ENCODE measurements at places on chromosomes 6 and 20.

DNA sequence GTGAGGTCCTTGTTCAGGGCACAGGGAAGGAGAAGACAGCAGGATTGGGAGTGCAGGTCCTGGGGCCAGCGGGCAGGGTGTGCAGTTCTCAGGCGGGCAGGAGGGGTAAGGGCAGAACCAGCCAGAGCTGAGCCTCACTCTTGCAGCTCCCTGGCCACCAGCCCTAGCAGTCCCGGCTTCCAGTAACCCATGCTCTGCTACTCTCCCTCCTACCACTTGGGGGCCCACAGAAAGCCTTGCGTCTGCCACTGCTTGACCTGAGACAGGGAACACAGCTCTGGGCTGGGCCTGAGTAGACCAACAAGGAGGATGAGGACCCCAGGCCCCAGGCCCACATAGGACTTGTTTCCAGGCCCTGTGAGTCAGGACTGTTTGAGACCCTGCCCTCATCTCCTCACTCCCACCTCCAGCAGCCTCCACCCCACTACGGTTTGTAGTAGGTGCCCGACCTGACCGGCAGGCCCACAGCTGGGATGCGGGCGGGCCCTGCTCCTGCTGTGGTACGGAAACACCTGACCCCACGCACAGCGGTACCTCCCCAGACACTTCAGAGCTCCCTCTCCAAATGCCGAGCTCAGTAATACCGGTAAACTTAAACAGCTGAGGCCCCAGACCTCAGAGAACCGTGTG is 39.2 kb downstream of the KCNK5 start:
- no peak for DNase-seq

DNA sequence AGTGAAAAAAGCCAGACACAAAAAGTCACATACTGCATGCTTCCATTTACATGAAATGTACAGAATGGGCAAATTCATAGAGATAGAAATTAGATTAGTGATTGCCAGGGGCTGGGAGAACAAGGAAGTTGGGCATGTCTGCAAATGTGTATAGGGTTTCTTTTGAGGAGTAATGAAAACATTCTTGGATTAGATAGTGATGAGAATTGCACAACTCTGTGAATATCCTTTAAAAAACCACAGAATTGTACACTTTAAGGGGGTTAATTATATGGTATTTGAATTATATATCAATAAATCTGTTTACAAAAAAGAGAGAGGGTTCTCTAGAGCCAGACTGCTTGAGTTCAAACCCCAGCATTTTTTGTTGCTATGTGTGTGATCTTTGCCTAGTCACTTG is 188.1 kb downstream of the CDC5L start:
- no peak for DNase-seq

GRCh38 chr6:156931283-156931682 is 154.1 kb downstream of the ARID1B start:
- no peak for DNase-seq

DNA sequence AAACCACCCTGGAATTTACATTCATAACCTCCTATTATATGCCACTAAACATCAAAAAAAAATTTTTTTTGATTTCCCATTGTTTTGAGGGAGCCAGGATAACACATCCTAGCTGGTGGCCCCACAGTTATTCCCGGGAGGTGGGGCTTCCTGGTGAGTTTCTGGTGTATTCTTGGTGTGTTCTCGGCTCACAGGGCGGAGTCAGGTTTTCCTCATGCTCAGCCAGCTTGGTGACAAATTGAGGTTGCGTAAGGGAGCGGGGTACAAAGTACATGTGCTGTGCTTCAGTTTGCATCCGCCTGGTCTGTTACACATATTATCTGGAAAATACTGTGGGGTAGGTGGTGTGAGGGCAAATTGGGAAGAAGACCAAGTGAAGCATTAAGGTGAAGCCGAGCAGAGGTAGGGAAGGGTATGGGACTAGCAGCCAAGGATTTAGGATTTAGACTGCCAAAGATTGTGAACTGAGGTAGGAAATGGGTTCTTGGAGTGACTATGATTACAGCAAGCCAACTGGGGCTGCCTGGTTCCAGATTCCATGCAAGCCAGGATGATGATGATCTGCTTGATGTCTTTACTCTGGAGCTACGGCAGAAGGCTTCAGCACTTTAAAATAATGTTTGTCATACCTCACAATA is 46.2 kb upstream of the EEF1A1 start:
- DNase-seq = no peak

DNA sequence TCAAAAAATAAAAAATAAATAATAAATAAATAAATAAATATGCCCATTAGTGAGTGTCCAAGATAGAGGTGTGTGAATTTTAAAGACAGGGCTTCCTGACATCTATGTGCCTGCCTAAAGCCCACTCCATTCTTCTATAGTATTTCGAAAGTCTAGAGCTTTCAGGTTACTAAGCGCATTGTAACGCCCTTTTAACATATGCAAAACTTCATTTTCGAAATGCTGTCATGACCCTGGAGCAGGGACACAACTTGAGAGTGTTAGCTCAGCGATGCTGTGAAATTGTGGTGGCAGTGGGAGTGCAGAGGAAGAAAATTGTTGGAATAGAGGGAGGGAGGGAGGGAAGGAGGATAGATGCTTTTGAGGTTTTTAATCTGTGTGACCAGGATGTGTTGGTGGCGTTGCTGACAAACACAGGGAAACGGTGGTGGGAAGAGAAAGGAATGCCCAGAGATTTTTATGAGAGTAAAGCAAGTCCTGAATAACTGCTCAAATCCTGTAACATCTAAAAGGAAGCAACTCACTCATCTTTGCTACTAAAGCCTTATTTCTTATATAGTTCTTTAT is 169.3 kb downstream of the ARID1B start:
- no peak for DNase-seq
